CD4-positive, alpha-beta T cell treated with Interferon gamma for 1 hour (primary cell): ENCODE measurements at places on chromosomes 2 and 18.

- no peak for DNase-seq
These were observed 78.9 kb downstream of the EHD3 start for GRCh38 chr2:31312898-31313297.

GRCh38 chr18:50953822-50954221 lies 14.0 kb upstream of the ELAC1 start:
- no peak for DNase-seq

GRCh38 chr2:167264380-167264779 lies 376.1 kb downstream of the XIRP2 start:
- no peak for DNase-seq

GRCh38 chr2:41934329-41934958 lies 113.4 kb upstream of the PKDCC start:
- no peak for DNase-seq

GRCh38 chr2:160062292-160063005 lies at the start of gene PLA2R1:
Gene PLA2R1, minus strand, starts transcription at chr2:160062615. Its CDS starts 212 bp downstream, at chr2:160062403.
- no peak for DNase-seq
